PC-9 (cell line): ENCODE measurements at places on chromosomes 1 and 21.
A peak's percentile ranks its signal among the peaks of the same experiment; 100 is the strongest.

DNA sequence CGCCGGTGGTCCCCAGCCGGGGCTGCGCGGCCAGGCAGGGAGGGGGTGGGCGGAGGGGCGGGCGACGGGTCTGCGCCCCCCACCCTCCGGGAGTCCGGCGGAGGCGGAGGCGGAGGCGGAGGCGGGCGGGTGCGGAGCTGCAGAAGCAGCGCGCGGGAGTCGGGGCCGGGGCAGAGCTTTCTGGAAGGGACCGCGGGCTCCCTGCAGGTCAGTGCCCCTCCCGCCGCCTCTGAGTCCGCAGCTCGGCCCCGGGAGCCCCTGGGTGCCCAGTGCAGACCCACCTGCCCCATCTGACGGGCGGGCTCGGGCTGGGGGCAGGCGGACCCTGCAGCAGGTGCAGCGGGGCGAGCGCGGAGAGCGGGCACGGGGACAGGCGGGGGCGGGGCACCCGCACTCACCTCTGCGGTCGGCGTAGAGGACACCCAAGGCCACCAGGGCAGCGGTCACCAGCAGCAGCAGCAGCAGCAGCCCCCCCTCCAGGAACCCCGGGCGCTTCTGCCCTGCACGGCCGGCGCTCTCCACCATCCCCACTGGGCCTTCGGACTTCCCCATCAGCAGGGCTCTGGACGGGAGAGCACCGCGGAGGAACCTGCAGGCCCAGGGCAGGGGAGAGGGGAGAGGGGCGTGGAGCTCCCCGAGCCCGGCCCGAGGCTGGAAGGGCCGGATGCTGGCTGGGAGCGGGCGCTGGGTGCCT lies 3.7 kb downstream of the MMEL1 start:
- DNase-seq, result no peak

DNA sequence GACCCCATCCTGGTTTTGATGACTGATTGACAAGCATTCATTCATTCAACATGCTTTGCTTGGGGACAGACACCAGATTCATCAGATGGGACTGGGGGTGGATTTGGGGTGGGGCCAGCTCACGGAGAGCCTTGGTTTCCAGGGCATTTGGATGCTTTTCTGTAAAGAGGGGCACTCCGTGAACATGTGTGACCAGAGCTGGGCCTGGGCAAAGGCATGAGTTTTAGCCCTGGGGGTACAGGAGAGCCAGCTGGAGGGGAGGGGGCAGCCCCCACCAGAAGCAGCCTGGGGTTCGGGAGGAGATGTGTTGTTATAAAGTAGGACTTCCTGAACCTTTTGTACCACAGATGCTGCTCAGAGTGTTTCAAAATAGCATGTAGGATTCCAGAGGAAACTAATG lies 99.7 kb downstream of the RIPK4 start:
- DNase-seq, result no peak

DNA sequence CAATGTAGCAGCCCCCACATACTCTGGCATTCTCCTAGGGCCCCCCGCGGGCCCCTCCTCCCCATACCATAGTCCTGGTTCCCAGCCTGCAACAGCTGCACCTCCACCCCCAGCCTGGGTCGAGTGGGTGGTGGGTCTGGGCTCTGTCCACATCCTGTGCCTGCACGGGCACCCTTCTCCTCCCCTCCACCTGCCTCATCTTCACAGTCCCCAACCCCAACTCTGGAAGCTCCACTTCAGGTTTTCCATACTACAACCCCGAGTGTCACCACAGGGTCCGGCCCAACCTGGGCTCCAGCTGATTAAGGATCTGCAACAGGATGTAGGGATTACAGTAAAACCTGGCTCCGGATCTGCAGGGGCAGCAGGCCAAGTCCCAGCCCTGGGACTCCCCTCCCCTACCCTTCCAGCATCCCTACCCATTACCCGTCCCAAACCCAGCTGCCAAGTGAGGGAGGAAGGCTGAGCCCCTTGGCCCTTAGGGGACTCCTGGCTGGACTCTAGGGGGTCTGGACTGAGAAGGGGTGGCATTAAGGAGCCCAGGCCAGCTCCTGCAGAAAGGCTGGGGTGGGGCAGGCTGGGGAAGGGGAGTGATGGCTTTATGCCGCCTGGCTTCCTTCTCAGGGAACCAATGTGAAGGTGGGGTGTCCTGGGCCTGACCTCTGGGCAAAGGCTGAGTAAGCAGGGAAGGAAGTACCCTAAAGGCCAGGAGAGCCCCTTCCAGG lies 116.8 kb downstream of the CASZ1 start:
- peak; percentile 49 for DNase-seq

GRCh38 chr1:83706354-83706938 lies 292.5 kb downstream of the TTLL7 start:
- DNase-seq, result no peak

GRCh38 chr21:41783476-41784180 lies 16.8 kb upstream of the RIPK4 start:
- peak; percentile 95 for DNase-seq

DNA sequence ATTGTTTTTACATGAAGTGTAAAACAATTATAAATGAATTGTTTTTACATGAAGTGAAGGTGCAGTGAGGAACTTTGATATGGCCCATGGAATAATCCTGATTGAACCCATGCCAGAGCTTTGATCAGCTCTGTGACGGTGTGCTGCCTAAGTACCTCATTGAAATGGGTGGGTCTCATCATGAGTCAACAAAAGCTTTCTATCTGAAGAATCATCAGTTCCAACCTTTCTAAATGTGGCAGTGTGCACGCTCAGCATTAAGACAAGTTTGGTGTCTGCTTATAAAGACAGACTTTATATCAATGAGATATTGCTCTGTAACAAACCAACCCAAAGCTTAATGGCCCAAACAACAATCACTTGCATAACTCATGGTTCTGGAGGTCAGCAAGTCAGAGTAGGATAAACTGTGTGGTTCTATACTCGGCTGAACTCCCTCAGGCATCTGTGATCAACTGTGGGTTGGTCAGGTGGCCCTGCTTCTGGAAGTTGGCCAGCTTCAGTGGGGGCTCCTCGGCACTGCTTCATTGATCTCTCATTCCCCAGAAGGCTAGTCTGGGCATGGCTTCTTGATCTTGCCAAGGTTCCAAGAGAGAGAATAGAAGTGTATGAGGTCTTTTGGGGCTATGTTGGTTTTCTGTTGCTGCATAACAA lies 258.0 kb downstream of the LTN1 start:
- DNase-seq, result no peak

- no peak for DNase-seq
Observed at GRCh38 chr1:38336961-38337360, 290.4 kb upstream of the POU3F1 start.

DNA sequence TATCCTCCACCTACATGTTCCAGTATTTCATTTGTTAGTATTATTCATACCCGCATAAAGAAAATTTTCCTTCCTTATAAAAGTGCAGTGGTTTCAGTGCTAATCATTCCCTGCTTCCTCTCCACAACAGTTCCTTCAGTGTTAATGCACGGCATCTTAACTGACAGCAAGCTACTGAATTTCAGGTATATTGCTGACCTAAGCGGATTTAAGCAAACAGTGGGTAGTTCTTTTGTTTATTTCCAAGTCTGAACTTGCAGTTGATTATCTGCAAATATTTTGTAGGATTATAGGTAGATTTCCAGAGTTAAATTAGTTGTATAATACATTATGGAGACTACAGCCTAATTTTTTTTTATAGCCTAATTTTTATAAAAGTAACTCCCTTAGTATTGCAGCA lies 15.1 kb upstream of the DR1 start:
- no peak for DNase-seq

DNA sequence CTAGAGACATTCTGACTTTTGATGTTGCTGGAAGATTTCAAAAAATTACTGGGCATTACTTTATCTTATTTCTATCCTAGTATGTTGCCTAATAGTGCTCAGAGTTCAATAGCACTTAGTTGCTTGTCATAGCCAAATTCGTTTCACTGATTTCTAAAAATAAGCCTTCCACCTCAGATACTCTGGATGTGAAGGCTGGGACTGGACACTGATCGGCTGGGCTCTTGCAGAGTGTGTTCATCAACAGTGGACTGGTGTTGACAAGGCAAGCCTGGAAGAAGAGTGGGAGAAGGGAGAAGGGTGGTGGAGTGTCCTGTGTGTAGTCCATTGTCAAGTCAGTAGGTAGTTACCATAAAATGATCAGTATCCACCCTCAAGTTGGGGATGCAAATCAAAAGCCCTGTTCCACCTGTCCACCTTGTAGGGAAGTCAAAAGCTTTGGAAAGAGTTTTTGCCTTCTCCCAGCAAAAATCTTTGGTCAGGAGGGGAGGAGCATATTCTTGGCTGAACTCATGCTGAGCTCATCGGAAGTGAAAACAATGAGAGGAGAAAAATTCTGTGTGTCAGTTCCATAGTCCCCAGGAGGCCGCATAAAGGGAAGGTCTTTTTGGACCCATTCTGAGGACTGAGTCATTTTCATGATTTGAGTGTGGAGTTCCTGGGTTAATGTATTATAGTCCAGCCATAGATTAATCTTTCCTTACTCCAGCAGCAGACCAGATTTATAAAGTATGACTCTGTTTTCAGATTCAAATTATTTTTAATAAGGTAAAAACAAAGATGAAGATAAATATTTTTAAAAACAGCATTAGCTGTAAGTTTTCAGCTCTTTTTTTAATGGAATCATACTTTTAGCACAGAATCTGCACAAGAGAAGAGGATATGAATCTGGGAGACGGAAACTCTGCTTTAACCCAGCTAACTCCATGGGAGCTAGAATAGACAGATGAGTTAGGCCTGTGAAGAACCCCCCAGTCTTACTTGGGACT lies 99.5 kb upstream of the BMP8A start:
- DNase-seq, result peak; percentile 31

- DNase-seq, result no peak
Observed at GRCh38 chr1:98399218-98399617, 262.3 kb upstream of the SNX7 start.

DNA sequence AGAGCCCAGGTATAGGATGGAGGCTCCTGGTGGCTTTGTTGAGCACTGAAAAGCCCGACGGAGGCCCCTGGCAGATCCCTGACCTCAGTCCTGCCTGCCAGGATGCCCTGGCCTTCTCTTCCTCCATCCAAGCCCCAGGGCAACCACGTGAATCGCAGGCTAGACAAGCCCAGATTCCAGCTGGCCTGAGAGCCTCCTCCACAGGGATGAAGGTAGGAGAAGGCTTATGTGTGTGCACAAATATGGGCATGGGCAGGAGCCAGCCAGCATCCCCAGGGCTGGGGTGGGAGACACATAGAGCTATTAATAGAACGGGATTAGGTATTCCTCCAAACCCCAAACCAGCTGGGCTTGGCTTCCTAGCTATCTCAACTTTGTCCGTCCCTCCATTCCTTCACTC lies 4.0 kb upstream of the EXTL1 start:
- DNase-seq, result no peak

DNA sequence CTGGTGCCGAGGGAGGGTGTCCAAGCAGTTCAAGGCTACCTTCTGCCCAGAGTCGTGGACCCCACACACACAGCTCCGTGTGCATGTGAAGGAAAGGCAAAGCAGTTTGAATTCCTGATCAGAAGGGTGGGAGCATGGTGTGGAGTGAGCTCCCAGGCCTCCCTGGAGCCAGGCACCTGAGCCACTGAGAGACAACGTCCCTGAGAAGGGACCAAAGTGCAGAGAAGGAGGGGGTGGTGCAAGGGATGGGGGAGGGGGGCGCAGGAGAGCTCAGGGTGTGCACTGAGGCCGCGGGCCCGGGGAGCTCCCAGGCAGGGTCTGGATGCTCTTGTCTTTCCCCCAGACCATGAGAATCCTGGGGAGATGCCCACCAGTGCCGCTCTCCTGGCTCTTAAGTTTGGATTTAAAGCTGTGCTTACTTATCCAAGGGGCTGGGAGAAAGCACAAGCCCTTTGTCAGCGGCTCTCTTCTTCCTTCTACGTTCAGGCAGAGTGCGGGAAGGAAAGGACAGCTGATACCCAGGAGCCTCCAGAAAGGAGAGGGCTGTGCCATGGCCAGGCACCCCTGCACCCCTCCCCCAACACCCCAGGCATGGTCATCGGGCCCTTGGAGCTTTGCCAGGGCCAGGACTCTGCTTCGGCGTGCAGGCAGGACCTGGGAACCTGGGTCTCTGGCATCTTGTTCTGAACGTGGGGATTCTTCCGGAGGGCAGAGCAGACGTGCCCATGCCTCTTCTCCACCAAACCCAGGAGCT lies 24.1 kb downstream of the ACTA1 start:
- DNase-seq, result no peak

DNA sequence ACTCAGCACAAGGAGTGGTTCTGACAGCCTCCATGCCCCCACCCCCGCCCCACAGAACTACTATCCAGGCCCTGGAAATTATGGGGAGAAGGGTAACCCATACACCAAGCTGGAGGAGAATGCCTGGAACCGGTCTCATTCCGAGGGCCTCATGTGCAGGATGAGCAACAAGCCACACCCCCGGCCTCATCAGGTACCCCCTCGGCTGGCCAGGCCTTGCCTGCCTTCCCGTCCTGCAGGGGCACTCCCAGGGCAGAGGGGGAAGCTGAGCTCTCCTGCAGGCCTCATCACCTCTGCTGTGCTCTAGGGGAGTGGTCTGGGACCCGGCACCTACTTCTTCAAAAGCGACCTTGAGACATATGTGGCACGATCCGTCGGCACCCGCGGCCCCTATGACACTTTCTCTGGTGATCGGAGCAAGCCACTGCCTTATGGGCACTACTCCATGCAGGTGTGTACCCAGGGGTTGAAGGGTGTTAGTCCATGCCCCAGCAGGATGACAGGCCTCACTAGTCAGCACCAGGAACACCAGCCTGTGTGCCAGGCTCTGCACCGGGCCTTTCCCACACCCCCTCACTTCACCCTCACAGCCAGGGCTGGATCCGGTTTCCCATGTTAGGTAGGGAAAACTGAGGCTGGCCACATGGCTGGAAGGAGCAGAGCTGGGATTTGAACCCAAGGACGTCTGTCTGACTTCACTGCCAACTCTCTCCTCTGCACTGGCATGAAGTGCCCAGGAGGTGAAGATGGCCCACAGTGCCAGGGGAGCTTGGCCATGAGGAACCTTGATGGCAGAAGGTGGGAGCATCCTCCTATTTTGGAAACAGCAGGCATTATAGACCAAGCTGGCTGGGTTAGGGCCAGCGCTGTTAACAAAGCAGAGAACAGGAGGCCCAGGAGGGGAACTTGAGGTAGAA lies 10.9 kb upstream of the TTC22 start:
- no peak for DNase-seq

- DNase-seq, result no peak
Observed at GRCh38 chr1:234920843-234921140, 207.8 kb downstream of the TOMM20 start.

DNA sequence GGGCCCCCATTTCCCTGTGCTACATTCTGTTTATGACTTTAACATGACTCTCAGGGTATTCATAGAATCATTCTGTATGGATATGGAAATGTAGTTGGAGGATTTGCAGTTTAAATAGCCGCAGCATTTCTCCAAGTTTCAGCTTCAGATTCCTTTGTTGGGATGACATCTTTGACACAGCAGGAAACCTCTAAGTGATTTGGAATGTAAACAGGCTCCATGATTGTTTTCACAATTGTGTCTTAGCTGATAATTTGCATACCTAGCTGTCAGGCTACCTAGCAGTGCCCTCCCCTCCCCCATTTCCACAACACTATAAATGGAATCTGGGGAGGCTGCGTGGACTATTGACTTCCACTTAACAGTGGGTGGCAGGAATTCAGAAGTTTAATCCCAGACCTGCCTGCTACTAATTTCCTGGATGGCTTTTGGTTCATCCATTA lies 290.2 kb downstream of the HLX start:
- DNase-seq, result no peak
